ENCODE measurements at places on chromosomes 5 and 9.
A peak's percentile ranks its signal among the peaks of the same experiment; 100 is the strongest.

- no peak for DNase-seq
These were observed 39.5 kb upstream of the HSPB3 start for GRCh38 chr5:54415896-54416601.

- DNase-seq = no peak
These were observed 22.5 kb downstream of the LHFPL2 start for GRCh38 chr5:78626009-78626571.

GRCh38 chr9:21813575-21814473, 11.4 kb downstream of the MTAP start:
- DNase-seq = peak; percentile 12

DNA sequence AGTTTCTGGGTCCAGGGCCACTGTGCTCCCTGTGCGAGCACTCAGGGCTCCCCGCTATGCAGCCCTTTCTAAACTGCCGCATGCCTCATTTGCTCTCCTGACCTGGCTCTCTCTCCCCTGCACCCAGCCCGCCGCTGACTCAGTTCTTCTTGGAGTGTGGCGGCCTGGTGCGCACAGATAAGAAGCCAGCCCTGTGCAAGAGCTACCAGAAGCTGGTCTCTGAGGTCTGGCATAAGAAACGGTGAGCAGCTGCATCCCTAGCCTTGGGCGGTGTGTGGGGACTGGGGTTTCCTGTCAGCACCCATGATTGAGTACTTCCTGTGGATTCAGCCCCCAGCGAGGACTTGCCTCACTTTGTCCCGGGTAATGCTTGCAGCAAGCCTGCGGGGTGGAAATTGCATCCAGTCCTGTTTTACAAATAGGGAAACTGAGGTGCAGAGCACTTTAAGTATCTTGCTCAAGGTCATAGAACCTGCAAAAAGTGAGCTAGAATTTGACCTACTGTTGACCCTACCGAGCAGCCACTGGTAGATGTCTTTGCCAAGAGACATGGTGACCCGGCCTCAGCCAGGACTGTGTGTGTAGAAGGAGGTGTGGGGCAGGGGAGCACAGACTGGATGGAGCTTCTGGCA, 27.9 kb downstream of the USP20 start:
- DNase-seq = no peak

GRCh38 chr5:61416010-61416409, 84.0 kb downstream of the ZSWIM6 start:
- DNase-seq = no peak

- DNase-seq = no peak
These were observed 376.9 kb downstream of the CDK5RAP2 start for GRCh38 chr9:120202856-120203654.
